ENCODE measurements at places on chromosomes 5 and 9.

GRCh38 chr5:137367951-137368350, 131.2 kb downstream of the SPOCK1 start:
- no peak for DNase-seq

DNA sequence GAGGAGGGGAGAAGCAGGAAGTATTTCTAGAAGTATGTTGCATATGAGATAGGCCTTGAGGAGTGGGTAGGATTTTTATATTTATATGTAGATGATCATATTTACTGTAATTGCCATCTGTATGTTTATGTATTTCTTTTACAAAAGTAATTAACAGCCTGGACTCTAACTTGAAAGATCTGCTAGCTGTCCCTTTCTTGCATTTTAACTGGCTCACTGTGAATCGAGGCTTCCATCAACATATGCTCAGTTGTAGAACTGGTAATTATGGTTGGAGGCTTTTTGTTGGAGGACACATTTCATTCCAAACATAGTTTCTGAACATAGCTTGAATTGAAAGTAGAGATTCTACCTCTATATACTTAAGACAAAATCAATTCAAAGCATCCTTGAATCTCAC, 23.4 kb downstream of the ABLIM3 start:
- DNase-seq = no peak

- DNase-seq = no peak
Measured at GRCh38 chr9:123796618-123797484, 133.1 kb downstream of the DENND1A start.

DNA sequence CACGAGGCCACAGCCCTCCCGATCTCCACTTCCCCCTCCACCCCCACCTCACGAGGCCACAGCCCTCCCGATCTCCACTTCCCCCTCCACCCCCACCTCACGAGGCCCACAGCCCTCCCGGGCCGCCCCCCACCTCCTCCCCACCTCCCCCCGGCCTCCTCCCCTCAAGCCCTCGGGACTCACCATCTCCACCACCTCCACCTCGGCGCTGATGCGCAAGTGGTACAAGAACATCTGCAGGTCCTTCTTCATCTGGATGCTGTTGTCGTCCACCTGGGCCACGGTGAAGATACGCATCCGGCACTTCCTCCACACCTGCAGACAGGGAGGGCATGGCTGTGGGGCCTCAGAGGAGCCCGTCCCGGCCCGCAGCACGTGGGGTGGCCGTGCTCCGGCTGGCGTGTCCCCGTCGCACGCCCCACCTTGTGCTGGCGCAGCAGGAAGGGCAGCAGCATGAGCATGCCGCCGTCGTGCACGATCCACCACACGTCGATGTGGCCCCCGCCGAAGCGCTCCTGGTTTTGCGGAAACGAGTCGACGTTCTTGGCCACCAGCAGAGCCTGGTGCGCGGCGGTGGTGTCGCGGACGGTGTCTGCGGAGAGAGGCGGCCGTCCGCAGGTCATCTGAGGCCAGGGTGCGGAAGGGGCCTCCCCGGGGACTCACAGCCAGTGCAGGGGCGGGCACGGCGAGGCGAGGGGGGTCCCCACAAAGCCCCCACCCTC, 48.0 kb downstream of the SLC12A7 start:
- DNase-seq = no peak

- no peak for DNase-seq
Measured at GRCh38 chr5:6728011-6728794, 15.0 kb downstream of the TENT4A start.
